ENCODE measurements at places on chromosomes 6 and 20. TPM values are rescaled to one million over a fixed set of nuclear protein-coding genes. Genes with fewer than 3 reads are reported as not detected.

Gene SYNJ2
- total RNA-seq = 30.3 TPM

Gene MYL9
- 13.3 TPM for total RNA-seq

Gene UST
- 4.2 TPM for total RNA-seq

- H3K4me1 ChIP-seq = peaks cover under 1% of the 10 kb centered on the region
- H3K27me3 ChIP-seq = no peaks in the 10 kb centered on the region
- H3K4me3 ChIP-seq = no peak overlapping the region
- no peak for DNase-seq
- H3K36me3 ChIP-seq = no peaks in the 10 kb centered on the region
Observed at GRCh38 chr6:3894590-3895311, 45.6 kb downstream of the FAM50B start.

- peak overlapping the region; percentile 68 for H3K27ac ChIP-seq
- H3K36me3 ChIP-seq = peaks cover 7% of the 10 kb centered on the region
- H3K4me3 ChIP-seq = no peak overlapping the region
- DNase-seq = peak; percentile 35
- no peaks in the 10 kb centered on the region for H3K27me3 ChIP-seq
- peaks cover 24% of the 10 kb centered on the region for H3K4me1 ChIP-seq
Observed at GRCh38 chr6:44452725-44453124, 65.2 kb downstream of the CDC5L start.

DNA sequence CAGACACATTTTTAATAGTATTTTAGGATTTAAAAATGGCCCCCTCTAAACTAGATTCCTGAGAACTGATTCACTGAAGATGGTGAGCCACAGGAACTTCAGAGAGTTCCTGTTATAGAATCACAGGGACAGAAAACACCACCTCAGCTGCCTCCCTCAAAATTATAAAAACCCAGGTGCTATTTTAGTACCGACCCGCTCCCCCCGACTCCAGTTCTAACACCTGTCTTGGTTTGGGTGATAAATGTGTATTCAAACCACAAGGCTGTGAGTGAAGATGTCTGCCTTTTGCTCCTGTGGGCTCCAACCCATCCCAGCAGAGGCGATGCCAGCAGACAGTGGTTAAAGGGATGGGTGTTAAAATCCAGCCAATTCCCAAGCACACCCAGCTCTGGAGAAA is 127.4 kb upstream of the LY86 start:
- no peak overlapping the region for H3K27ac ChIP-seq
- no peak overlapping the region for H3K4me3 ChIP-seq
- no peak for DNase-seq
- no peaks in the 10 kb centered on the region for H3K4me1 ChIP-seq

GRCh38 chr20:24489193-24489592 is 19.8 kb downstream of the SYNDIG1 start:
- no peak overlapping the region for H3K4me3 ChIP-seq
- H3K27me3 ChIP-seq = no peaks in the 10 kb centered on the region
- no peak overlapping the region for H3K27ac ChIP-seq

GRCh38 chr6:159654483-159655098 is 38.5 kb downstream of the SOD2 start:
- H3K4me3 ChIP-seq = no peak overlapping the region
- no peaks in the 10 kb centered on the region for H3K4me1 ChIP-seq
- no peaks in the 10 kb centered on the region for H3K27me3 ChIP-seq
- no peak overlapping the region for H3K27ac ChIP-seq
- no peaks in the 10 kb centered on the region for H3K36me3 ChIP-seq

GRCh38 chr6:109864050-109864449 is 114.1 kb upstream of the GPR6 start:
- H3K4me3 ChIP-seq = no peak overlapping the region
- DNase-seq = no peak
- no peaks in the 10 kb centered on the region for H3K27me3 ChIP-seq
- no peaks in the 10 kb centered on the region for H3K36me3 ChIP-seq

Data from PC-9 (cell line).